Activated CD4-positive, alpha-beta T cell treated with anti-CD3 and anti-CD28 coated beads, Interleukin-2, amount 50 U/mL, for 1 hour (primary cell): ENCODE measurements at places on chromosomes 2 and 18.

- DNase-seq: no peak
These were observed 469.0 kb upstream of the SALL3 start for GRCh38 chr18:78510636-78511035.

- DNase-seq: no peak
These were observed 40.8 kb downstream of the ATOH8 start for GRCh38 chr2:85794491-85795121.

GRCh38 chr18:2953935-2954653, 58.9 kb downstream of the LPIN2 start:
- DNase-seq: no peak

- no peak for DNase-seq
These were observed 186.8 kb downstream of the ZEB2 start for GRCh38 chr2:144333143-144333555.

- no peak for DNase-seq
These were observed 76.9 kb downstream of the TTC21B start for GRCh38 chr2:165876712-165877111.

DNA sequence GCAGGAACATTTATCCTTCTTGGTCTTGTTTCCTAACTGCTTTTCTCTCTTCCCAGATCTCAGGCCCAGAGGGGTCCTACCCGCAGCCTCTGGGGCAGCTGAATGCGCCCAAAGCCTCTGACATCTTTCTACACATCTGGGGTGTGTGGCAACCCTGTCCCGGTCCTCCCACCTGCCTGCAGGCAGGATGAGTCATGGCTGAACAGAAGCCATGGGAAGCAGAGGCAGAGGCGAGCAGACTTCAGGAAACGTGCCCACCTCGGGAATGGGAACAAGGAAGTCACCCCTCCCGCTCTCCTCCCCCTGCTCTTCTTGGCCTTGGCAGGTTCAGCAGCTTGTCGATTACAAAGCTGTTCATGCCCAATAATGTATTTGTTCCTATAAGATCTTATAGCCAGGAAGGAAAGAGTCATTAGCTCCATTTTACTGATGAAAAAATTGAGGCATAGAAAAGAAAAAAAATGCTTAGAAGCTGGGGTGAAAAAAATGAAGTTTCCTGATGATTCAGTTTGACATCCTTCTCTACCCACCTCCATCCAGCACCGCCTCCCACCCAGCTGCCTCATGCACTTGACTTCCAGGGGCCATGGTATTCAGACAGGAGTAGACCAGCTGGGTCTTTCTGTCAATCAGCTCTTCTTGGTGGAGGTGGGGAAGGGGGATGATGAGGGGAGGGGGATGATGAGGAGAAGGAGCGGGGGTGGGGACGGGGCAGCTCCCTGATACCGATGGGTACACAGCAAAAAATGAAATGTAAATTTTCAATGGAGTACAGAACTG, 10.4 kb upstream of the KCNF1 start:
- no peak for DNase-seq

DNA sequence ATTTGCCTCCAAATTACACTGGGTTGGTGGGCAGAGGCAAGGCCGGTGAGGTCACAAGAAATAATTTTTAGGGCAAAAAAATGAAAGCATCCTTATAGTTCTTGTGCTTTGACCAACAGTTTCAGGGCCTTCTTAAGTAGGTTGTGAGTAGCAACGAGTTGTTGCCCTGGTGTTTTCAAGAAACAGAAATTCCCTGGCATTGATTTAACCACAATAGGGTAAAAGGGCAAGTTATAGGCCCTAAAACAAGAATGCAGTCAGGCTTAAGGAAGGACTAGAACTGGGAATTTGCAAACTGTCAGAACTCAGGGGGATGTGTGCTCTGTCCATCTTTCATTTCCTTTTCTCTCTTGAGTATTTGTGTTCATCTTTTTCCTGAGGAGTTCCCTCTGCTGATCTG, 46.1 kb upstream of the STPG4 start:
- DNase-seq: no peak

- no peak for DNase-seq
These were observed 24.6 kb downstream of the DOCK10 start for GRCh38 chr2:225017713-225018112.

- DNase-seq: no peak
These were observed 112.2 kb downstream of the GALNT3 start for GRCh38 chr2:165681841-165682240.

DNA sequence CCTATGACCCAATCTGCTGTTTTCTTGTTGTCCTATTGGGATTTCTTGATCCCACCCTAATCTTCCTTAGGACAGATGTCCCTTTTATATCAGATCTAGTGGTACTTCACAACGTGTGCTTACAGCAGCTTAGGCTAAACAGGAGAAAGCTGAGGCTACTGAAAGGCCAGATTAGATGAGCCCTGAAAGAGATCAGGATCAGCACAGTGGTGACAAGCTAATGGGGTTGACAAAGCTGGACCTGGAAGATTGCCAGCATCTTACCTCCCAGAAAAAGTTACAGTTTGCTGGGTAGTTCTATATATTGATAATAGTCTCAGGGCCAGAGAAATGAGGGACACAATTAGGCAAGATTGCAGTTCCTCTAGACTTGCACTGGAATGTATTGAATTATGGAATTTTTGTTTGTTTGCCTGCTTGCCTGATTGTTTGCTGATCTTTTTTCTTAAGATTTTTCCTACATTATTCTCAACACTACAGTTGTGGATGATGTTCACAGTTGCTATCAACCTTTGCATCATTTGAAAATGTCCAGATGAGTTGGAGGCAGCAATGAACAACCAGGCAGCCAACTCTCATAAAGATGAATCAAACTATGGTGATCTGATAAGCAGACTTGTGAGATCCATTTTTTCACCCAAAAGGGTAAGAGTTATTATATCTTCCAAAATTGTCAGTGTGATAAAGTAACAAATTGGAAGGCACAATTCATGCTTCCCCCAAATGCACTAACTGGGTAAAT, 49.1 kb upstream of the PIK3C3 start:
- no peak for DNase-seq

DNA sequence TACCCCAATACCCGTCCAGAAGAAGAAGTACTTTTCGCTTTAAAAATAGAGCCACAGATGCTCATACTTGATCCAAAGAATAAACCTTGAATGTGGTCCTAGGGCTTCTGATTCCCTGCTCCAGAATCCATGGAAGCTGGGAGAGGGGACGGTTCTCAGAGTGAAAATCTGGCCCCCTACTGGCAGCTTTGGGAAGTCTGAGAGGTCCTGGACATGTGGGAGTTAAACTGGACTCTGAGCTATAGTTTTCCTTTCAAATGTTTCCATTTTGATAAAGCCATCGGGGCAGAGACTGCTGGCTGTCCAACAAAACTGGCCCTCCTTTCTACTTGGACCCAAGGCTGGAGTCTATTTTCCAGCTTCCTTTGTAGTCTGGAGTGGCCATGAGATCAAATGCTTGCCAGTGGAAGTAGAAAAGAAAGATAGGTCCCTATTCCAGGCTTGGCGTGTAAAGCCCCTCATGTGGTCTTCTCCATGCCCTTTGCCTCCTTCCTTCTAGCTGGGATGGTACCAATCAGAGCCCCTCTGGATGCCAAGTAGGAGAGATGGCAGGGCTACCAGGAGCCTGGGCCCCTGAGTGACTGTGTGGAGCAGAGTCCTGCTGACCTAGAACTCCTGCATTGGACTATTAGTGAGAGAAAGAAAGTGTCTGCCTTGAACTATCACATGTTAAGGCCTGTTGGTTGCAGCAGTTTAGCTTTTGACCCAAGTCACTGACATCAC, 37.7 kb upstream of the TBC1D8 start:
- no peak for DNase-seq

GRCh38 chr2:101558740-101559525, 84.0 kb upstream of the RFX8 start:
- DNase-seq: no peak

- no peak for DNase-seq
These were observed 174.2 kb upstream of the LHCGR start for GRCh38 chr2:48929571-48930301.

GRCh38 chr2:224682134-224682533, 34.0 kb downstream of the CCDC195 start:
- no peak for DNase-seq

DNA sequence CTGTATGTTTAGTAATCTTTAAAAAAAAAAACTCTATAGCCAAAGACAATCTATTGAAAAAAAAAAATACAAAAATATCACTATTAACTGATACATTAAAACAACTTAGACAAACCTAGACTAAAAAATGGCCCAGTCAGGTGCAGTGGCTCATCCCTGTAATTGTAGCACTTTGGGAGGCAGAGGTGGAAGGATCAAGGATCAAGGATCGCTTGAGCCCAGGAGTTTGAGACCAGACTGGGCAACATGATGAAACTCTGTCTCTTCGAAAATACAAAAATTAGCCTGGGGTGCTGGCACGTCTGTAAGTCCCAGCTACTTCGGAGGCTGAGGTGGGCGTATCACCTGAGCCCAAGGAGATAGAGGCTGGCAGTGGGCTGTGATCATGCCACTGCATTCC, 16.1 kb downstream of the ESCO1 start:
- no peak for DNase-seq

- DNase-seq: no peak
These were observed 99.5 kb upstream of the GATA6 start for GRCh38 chr18:22069916-22070315.

DNA sequence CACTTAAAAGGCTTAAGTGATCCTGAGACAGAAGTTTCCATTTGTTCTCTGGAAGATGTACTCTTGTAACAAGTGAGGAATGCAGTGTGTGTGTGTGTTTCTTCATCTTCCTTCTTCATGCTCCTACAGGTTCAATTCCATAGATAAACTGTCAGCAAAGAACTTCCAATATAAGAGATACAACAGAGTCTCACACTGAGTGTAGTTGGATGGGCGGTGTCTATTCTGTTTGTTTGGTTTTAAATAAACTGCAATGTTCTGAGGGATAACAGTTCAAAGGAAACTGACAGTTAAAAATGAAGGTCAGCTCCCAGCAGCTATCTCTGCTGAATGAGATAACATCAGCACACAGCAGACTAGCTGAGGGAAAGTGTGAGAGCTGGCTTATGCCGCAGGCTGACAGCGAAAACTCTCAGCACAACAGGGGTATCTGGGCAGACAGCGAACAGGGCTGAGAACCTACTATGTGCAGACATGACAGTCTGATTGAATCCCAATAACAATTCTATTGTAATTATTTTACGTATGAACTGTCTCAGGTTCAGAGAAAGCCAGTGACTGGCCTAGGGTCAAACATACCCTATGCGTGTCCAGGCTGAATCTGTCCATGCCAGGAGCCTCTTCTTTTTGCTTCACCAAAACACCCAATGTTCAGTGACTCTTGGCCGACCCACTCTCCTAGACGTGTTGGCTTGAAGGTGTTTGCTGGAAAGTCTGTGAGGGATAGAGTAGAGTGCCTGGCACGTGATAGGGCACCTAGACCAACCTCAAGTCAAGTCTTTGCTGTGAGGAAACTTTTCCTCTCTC, 201.9 kb upstream of the TRIB2 start:
- DNase-seq: peak; percentile 46

DNA sequence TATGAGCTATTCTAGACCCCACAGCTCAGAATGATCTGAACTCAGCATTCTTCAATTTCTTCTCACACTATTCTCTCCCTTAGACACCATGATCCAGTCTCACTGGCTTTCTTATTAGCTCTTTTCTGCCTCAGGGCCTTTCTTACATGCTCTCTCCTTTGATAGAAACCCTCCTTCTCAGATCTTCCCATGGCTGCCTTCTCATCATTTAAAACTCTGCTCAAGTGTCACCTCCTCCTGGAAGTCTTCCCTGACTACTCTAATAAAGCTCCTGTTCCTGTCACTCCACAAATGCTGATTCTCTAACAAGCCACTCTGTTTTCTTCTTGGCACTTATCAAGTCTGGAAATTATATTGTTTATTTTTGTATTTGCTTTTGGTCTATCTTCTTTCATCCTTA, 131.1 kb downstream of the HNMT start:
- no peak for DNase-seq

GRCh38 chr2:170314744-170315447, 136.9 kb downstream of the MYO3B start:
- no peak for DNase-seq

- DNase-seq: no peak
These were observed 188.8 kb upstream of the NABP1 start for GRCh38 chr2:191489177-191489576.

DNA sequence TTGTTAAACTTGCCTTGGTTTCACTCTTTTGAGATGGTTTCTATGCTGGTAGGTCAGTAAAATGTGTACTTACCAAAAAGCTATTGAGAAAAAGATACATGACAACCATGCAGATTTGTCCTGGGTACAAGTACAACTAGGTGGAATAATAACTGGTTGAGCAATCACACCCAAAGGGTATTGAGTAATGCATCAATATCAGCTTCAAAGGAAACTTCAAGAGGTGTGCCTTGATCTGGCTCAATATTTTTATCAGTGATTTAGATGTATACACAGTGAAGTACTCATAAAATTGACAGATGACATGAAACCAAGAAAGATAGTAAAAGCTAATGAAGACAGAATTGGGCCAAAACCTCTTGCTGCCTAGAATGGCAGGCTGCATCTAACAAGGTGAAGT, 21.7 kb upstream of the GALNT1 start:
- no peak for DNase-seq

GRCh38 chr2:10457846-10458598, 9.9 kb upstream of the ODC1 start:
- no peak for DNase-seq

DNA sequence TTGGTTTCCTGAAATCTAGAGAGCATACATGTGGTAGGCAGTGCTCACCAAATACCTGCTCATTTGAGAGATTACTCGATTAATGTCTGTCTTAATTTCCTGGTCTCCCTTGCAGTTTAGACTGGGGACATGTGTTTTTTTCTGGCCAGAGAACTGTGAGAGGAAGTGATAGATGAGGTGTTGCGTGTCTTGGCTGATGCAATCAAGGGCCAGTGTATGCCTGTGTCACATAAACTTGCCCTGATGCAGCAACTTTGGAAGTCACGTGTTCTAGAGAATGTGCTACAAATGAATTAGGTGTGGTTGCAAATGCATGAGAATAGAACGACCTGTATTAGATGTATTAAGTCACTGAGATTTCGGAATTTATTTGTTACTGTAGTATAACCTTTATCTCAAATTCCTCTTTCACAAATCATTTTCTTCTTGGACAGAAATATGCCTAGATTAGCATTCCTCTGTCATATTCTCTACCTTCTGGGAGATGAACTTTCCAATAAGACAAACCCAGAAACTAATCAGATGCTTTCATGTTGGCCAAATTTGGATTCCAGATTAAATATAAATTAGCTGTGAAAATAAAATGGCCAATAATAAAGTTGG, 9.9 kb upstream of the IL1A start:
- no peak for DNase-seq
